Body of pancreas (tissue), 4 donors: ENCODE measurements at places on chromosomes 2 and 18.

GRCh38 chr2:27208486-27209050 is 3.3 kb upstream of the ATRAID start:
- no peak overlapping the region for H3K4me3 ChIP-seq
- no peak for DNase-seq
- no peaks in the 10 kb centered on the region for H3K27me3 ChIP-seq
- H3K4me1 ChIP-seq = peaks cover 17% of the 10 kb centered on the region

GRCh38 chr2:101795033-101795432 is 97.5 kb downstream of the MAP4K4 start:
- H3K4me3 ChIP-seq = no peak overlapping the region
- H3K4me1 ChIP-seq = no peaks in the 10 kb centered on the region
- no peak for DNase-seq
- no peaks in the 10 kb centered on the region for H3K36me3 ChIP-seq
- H3K27ac ChIP-seq = no peak overlapping the region

DNA sequence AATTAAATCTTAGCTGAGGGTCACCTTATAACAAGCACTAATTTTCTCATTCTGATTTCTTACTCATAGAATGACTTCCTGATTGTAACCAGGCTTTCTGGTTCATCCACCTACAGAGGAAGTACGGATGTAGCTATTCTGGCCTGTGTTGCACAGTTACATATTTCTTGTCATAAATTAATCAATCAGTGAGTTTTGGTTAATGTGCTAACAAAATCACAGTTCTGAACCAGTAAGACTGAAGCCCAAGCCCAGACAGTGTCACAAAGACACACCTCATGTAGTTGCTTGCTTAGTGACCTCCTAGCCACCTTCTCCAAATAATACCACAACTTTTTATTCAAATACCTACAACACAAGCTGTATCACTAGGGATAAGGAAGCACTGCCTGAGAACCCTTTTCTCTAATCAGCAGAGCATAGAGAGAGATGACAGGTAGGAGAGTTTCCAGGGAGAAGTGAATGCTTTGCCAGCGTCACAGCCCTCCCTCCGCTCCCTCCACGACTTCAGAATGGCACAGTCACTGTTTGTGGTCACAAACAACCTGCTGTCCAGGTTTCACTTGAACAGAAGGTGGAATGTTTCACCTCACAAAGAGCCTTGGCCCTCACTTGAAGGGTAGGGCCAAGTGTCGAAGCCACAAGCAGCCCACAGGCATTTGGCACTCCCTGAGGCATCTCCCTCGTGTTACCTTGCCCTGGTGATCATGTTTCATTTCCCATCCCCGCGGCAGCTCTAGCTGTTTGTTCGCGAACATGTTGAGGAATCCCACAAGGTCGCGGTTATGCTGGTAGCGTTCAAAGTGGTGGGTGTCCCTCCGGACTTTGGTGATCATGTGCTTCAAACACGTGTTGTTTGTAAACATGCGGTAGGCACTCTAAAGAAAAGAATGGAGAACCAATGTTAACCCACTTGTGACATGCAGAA is 120.8 kb upstream of the STK17B start:
- no peaks in the 10 kb centered on the region for H3K27me3 ChIP-seq
- peak; percentile 10 for DNase-seq
- H3K4me1 ChIP-seq = no peaks in the 10 kb centered on the region
- H3K27ac ChIP-seq = peak overlapping the region; percentile 3
- no peaks in the 10 kb centered on the region for H3K36me3 ChIP-seq

DNA sequence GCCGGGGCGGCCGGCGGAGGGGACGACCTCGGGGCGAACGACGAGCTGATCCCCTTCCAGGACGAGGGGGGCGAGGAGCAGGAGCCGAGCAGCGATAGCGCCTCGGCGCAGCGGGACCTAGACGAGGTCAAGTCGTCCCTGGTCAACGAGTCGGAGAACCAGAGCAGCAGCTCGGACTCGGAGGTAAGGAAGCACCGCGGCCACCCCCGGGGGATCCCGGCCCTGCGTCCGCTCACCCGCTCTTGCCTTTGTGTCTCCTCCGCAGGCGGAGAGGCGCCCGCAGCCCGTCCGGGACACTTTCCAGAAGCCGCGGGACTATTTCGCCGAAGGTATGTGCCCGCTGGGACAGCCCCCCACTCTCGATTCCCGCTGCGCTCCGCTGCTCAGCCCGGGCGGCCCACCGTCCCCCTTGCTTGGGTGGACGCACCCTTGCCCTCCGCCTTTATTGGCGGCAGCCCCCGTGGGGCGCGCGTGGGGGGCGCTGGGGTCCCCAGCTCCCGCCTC is 611 bp downstream of the TCF7L1 start:
- H3K27me3 ChIP-seq = no peaks in the 10 kb centered on the region
- DNase-seq = peak; percentile 42
- H3K4me1 ChIP-seq = peaks cover 15% of the 10 kb centered on the region
- no peaks in the 10 kb centered on the region for H3K36me3 ChIP-seq
- H3K4me3 ChIP-seq = no peak overlapping the region

DNA sequence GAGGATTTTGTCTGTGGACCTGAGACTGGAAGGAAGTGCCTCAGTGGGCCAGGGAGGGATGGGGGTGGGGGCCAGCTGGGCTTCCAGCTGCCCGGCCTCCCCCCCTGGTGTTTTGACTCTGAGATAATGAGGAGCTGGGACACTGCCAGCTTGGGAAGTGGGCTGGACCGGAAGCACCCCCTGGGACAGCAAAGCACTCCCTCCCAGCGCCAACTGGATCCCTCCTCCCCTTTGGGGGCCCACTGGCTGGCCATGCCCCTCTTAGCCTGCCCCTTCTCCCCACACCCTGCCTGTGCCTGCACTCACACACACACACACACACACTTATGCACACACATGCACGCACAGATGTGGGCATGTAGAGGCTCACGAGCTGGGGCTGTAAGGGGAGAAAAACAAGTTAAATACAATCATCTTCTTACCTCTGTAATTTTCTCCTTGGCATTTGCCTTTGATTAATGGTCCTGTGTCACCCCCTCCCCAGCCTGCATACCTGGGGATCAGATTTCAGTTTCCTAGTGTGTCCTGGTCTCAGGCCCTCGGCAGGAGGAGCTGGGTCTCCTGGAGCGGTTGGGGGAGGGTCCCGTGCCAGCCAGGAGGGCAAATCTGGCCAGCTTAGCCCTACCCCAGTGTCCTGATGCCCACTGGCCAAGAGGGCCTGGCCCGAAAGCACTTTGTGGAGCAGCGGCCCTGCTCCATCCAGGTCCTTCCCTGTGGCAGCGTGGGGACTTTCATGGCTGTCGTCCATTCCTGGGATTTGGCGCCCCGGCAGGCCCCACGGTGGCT is 3.6 kb downstream of the ITM2C start:
- H3K4me1 ChIP-seq = peaks cover 40% of the 10 kb centered on the region
- H3K27ac ChIP-seq = peak overlapping the region; percentile 66
- no peak overlapping the region for H3K4me3 ChIP-seq
- DNase-seq = no peak

DNA sequence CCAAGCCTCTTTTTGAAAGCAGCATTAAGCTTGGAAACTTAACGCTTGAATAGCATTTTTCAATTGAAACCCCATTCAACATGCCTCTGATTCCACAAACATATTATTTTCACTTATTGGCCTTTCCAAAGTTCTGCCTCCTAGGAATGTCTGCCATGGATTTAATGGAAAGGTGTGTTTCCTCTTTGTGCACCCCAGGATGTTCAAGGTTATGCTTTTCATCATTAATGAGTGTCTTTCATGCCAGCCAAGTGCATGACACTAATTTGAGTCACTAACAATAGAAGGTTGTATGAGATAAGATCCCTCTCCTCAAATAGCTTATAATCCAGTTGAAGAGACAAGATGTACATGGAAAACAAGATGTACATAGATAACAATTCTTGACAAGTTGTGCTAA is 84.7 kb downstream of the ALPK2 start:
- H3K36me3 ChIP-seq = no peaks in the 10 kb centered on the region
- H3K27ac ChIP-seq = no peak overlapping the region
- no peak for DNase-seq
- H3K27me3 ChIP-seq = no peaks in the 10 kb centered on the region
